Stimulated activated CD4-positive, alpha-beta T cell treated with anti-CD3 and anti-CD28 coated beads, Interleukin-2, amount 100 ng/mL, for 24 hours (primary cell): ENCODE measurements at places on chromosomes 6 and 20.
A peak's percentile ranks its signal among the peaks of the same experiment; 100 is the strongest.

- DNase-seq: no peak
Measured at GRCh38 chr20:23609486-23610109, 3.9 kb upstream of the CST9 start.

DNA sequence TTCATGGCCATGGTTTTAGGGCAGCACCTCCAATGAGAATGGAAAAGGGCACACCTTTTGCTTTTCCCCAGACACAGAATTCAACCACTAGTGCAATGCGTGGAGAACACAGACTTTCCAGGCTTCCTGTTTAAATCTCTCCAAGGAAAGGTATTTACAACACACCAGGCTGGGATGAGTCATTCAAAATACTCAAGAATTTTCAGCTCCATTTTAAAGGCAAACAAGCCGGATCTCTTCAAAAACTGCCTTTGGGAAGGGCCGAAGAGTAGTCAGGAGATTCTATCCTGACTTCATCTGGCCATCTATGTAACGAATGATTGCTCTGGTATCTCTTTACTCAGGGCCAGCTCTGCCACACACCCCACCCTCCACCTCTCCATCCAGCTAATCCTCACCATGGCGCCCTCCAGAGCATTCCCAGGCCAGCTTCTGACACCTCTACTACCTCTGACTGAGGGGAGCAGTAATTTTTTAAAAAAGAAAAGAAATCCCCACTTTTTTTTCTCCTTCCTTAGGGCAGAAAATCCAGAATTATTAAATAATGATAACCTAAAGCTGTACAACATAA is 254.6 kb downstream of the LY86 start:
- DNase-seq: no peak

- no peak for DNase-seq
Measured at GRCh38 chr6:12293235-12293930, 3.2 kb downstream of the EDN1 start.

- no peak for DNase-seq
Measured at GRCh38 chr6:15062516-15063252, 183.2 kb upstream of the JARID2 start.

DNA sequence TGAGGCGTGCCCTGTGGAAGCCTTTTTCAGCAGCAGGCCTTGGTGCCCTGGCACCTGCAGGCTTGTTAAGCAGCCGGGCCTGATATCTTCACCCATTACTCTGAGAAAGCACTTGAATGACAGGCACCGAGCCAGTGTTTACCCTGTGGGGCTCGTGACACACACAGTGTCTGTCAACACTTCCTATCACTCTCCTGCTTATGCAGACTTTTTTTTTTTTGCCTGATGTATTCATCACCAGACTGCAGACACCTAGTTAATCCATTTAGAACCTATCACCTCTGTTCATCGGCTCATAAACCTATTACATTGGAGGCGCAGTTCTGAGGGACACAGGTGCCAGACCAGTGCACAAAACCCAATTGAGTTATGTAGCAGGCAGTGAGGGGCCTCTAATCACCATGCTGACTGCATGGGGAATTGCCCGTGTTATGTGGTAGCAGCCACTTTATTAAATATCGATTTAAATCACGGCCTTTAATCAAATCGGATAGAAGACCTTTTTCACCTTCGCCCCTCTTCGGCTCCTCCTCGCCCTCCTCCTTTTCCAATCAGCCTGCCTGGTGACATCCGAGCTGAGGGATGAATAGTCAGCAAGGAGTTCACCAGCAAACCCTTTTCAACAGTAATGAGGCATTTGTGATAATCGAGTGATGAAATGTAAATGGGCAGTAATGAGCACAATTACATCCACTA is 962.9 kb upstream of the SLC35B3 start:
- no peak for DNase-seq

DNA sequence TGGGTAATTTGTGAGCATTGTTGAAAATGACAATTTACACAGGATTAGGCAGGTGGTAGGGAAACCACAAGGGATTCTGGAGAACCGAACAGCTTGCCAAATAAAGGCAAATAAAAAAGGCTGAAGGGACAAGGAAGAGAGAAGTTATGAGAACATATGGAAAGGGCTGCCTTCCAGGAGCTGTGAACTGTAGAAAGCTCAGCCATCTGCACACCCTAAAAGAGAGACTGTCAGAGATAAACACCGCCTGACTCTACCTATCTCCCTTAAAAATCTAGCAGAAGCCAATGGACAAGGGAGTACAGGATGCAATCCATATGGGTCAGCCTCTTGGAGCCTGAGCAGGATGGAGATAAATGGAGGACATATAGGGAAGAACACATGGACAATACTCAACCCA is 12.7 kb upstream of the SLC17A1 start:
- DNase-seq: no peak

GRCh38 chr20:19465536-19465935 is 253.1 kb downstream of the SLC24A3 start:
- no peak for DNase-seq

DNA sequence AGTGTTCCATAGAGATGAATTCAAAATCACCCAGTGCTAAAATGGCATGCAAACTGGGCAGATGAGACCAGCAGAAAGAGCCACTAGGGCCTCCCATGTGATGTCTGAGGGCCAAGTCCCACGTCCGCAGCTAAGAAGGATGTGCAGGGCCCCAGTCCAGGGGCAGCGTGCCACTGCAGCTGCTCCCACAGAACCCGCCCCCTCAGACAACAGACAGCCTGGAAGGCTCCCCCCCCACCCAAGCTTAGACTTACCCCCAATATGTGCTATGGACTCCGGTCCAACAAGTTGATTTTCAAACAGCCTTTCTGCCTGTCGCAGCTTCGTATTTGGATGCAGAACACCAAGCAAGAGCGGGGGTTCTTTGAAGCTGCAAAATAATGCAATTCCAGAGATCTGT is 14.0 kb downstream of the APMAP start:
- no peak for DNase-seq

DNA sequence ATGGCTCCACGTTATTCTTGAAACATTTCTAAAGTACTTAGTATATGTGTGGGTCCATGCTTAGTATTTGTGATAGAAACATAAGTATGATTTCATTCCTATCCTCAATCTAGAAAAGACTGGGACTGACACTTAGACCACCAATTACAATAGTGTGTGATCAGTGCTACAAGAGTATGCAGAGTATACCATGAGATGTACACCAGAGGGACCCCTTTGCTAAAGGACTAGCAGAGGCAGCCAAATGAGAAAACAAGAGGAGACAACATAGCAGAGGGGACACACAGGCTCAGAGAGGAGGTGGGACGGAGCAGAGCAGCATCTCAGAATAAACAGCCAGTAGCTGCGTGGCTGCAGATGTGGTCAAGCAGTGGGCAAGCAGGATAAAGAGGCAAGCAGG is 21.0 kb downstream of the RMND1 start:
- DNase-seq: no peak

GRCh38 chr20:8670893-8671215 is 398.0 kb upstream of the PLCB4 start:
- DNase-seq: no peak

- no peak for DNase-seq
Measured at GRCh38 chr6:133555685-133556084, 314.5 kb downstream of the EYA4 start.

DNA sequence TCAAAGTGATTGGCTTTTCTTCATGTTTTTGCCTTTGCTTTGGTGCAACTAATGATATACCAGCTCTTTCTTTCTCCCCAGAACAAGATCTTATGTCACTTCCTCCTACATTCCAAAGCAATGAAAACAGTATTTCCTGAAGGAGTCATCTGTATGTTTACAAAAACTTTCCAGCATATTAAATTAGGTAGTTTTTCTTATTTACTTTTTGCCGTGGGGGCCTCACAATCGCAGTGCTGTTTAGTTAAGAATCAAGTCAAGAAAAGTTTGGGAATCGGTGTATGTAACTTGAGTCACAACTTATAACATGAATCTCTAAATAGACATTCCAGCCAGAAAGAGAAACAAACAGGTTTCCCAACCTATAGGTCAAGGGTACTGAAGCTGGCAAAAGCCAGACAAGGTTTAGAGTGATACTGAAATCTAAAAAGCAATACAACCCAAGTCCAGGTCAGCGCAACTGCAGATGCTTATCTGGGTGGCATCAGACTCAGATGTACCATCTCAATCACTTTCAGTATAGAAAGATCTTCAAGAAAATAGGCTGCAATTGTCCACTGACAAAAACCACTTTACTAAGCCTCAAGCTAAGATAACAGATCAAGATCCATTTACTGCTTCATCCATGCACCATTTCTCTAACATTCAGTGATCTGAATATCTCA is 63.6 kb downstream of the IPCEF1 start:
- no peak for DNase-seq

GRCh38 chr6:2875359-2876191 is 27.5 kb downstream of the SERPINB9 start:
- DNase-seq: peak; percentile 56

DNA sequence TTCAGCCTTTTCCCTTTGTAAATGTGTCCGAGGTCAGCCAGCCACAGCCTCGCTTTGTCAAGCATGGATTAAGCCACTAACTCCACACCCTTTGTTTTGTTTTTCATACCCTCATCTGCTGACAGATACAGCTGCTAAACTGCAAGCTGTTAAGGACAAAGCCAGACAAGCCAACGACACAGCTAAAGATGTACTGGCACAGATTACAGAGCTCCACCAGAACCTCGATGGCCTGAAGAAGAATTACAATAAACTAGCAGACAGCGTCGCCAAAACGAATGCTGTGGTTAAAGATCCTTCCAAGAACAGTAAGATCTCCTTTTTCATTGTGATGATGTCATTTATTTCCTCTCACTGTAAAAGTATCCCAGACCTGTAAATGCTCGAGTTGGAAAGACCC is 269.3 kb downstream of the ARHGAP18 start:
- no peak for DNase-seq

- DNase-seq: no peak
Measured at GRCh38 chr20:64065062-64065973, 2.3 kb downstream of the TCEA2 start.

DNA sequence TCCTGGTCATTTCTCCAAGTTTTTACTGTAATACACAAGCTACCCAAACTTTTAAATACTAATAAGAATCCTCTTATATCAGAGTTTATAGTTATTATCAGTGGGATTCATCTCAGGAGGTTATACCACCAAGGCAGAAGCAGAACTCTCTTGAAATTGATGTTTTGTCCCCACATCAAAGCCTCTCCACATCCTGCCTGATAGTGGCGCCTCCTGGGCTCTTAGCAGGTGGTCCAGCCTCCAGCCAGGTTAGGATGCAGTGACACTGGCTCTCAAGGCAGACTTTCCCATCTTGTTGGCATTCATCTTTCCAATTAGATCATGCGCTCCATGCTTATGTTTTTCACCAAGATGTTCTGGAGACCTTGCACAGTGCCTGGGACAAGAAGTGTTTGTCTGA is 81.8 kb upstream of the INSM1 start:
- DNase-seq: no peak

DNA sequence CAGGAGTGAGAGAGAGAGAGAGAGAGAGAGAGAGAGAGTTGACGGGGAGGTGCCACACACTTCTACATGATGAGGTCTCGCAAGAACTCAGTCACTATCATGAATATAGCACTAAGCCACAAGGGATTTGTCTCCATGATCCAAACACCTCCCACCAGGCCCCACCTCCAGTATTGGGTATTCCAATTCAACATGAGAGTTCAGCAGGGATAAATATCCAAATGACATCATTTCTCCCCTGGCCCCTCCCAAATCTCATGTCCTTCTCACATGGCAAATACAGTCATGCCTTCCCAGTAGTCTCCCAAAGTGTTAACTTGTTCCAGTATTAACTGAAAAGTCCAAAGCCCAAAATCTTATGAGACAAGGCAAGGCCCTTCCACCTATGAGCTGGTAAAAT is 330.7 kb downstream of the CDH26 start:
- DNase-seq: no peak

- no peak for DNase-seq
Measured at GRCh38 chr6:33116417-33116816, 40.6 kb downstream of the HLA-DPB1 start.

DNA sequence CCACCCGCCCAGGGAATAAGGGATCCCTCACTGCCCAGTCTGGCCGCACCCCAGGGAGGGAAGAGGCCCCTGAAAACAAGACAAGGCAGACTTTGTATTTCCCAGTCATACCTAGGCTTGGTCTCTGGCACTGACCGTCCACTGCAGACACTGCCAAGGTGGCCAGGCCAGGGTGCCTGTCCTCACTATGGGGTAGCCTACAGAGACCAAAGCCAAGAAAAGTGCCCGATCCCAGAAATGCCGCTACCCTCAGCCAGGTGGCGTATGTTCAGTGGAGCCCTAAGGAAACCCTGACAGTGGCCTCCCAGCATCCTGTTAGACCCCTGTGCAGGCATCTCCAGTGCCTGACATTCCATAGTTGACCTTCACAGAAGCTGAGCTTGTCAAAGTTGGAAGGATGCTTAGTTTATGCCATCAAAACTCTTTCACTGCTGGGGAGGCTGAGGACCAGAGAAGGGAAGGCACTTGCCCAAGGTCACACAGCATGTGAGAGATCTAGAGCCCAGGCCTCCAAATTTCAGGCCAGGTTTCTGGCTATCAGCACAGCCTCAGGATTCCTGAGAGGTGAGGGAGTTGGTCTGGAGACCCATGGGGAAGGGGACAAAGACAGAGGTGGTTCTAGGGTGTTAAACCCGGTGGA is 2.5 kb downstream of the SCRT2 start:
- DNase-seq: no peak

DNA sequence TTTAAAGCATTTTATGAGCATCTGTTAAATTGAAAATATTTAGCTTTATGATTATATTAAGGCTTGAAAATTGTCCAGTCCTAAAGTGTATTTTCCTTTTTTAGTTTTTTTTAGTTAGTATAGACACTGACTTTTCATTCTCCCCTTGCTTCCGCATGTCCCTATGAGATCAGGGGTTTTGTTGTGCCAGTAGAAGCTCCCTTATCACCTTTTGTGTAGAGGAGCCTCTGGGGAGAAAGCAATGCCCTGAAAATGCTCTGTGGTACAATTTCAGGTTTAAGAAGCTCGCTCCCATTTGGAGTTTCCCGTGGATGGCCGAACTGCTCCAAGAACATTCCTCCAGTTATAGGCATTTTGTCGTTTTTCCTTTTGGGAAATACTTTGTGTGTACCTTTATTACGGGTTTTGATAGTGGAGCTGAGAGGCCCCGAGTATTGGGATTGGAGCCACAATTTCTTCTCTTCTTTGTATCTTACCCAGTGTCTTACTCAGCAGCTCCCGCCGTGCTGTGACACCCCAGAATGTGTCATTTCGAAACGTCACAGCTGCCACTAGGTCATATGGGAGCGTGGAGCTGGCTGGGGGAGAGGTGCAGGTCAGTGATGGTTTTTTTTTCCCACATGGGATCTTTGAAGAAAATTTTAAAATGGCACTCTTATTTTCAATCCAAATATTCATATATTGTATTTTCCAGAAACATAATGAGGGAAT is 49.9 kb downstream of the RPRD1B start:
- DNase-seq: no peak

- no peak for DNase-seq
Measured at GRCh38 chr6:33740794-33741193, 5.9 kb downstream of the IP6K3 start.
